ENCODE measurements at places on chromosomes 16 and 17.
A peak's percentile ranks its signal among the peaks of the same experiment; 100 is the strongest.

DNA sequence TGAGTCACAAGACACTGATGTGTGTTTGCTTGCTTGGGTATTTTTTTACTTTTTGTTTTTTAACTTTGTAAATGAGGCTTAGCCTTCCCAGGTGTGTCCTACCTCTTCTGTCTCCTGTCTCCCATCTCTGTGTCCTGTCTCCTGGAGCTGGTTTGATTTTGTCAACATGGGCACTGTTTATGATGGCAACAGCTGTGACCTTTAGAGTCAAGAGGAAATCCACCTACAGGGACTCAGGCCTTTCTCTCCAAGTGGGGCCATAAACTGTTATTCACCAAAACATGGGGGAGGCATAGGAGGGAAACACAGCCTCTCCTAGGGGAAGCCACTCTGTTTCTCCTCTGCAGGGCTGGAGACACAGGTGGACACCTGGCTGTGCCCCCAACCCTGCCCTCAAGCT lies 13.1 kb upstream of the PLCG2 start:
- DNase-seq: no peak

DNA sequence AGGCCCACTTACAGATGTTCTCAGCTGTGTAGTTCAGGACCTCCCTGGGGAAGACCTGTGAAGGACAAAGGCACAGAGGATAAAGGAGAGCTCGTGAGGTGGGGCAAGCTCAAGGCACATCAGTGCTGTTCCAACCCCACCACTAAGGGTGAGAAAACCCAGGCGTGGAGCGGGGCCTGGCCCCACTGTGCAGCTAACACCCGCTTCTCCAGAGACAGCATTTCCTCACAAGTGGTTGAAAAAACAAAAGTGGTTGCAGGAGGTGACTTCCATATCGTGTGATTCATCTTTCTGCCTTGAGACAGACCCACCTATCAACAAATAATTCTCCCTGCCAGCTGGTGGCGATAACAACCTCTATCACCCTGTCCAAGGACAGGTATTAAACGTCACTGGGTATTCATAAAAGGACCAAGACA lies 30.0 kb downstream of the SNN start:
- no peak for DNase-seq

DNA sequence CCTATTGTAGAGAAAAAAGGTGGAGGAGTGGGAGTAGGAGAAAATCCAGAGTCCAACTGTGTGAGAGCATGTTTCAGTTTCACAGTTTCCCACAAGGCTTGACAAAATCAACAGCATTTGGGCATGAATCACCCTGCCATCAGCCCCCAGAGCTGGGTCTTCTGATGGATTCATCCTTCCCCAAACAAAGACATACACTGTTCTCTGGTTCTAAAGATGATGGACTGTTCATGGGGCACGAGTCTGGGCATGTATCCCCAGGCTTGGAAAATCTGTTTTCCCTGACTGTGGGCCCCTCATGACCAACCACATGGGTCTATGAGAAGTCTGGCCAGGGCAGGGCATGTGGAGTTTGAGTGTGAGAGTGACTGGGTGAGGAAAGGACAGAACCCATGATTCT lies 210.4 kb upstream of the IRX5 start:
- DNase-seq: no peak

- no peak for DNase-seq
Observed at GRCh38 chr17:69447726-69448125, 33.2 kb downstream of the MAP2K6 start.

DNA sequence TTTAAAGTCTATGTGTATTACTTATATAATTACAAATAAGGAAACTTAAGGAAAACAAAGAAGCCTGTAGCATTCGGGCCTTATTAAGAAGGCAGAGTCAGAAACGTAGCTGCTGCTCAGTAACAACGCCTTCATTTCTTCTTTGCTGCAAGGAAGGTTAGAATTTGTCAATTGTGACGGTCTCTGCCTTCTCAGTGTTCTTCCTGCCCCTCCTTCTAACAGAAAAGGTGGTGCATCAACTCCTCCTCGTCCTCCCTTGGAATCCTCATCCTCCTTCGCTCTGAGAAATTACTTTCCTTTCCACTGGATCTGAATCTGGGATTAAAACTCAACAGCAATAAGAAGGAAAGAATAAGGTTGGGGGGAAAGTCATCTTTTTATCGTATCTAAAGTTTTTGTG lies 63.0 kb downstream of the VPS53 start:
- DNase-seq: no peak

GRCh38 chr16:28513484-28514181 lies 7.0 kb upstream of the IL27 start:
- no peak for DNase-seq

DNA sequence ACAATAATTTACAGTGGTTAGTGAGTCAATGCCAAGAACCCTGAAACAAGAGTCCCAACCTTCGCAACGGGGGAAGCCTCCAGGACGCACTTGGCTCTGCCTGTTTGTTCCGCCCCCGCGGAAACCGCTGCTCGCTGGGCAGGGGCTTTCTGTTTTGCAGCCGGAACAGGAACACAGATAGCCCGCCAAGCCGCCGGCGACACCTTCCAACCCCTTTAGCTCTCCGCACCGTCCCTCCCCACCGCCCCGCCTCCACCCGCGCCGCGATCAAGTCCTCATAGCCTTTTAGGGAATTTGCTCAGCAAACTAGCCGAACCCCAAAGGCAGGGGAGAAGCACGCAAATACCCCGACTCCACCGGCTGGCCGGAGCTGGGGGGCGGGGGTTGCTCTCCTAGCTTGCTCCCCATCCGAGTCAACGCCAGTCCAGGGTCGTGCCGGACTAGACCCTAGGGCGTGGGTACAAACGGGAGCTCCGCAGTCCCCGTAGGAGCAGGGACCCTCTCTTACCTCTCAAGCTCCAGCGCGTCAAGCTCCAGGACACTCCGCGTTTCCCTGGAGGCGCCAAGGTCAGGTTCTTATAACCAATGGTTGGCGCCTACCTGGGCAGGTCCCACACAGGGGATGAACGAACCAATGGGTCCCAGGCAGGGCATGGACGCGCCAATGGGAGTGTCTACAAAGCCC lies at the start of gene SLFN13:
Gene SLFN13 (minus strand): TSS at position 553 of the 685 bp plus-strand sequence. CDS start 3,086 bp downstream, outside the sequence.
- peak; percentile 81 for DNase-seq

GRCh38 chr16:54936979-54937670 lies 6.5 kb downstream of the IRX5 start:
- peak; percentile 52 for DNase-seq

GRCh38 chr16:9370061-9370491 lies 278.6 kb downstream of the HAPSTR1 start:
- no peak for DNase-seq

- DNase-seq: peak; percentile 69
Observed at GRCh38 chr17:2837147-2837561, 40.9 kb downstream of the RAP1GAP2 start.

DNA sequence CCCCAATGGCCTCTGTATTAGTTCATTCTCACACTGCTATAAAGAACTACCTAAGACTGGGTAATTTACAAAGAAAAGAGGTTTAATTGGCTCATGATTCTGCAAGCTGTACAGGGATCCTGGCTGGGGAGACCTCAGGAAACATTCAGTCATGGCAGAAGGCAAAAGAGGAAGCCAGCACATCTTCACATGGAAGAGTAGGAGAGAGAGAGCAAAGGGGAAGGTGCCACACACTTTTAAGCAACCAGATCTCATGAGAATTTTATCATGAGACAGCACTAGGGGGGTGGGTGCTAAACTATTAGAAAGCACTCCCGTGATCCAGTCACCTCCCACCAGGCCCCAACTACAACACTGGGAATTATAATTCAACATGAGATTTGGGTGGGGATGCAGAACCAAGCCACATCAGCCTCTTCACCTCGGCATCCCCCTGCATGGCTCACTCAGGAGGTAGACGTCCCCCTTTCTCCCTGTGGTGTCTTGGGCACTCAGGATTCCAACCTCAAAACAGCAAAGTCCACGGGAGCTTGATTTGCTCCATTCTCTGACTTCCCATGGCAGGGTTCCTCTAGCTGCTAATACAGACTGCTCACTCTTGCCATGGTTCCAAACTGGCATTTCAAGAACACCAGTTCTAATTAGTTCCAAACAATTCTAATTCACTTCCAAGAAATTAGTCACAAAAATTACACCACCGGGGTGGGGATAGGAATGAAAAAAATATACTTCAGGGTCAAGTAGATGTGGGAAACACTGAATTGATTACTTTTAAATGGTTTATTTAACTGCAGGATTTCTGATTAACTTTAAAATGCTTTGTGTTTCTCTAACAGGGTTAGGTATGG lies 203.8 kb upstream of the HSBP1 start:
- DNase-seq: no peak

DNA sequence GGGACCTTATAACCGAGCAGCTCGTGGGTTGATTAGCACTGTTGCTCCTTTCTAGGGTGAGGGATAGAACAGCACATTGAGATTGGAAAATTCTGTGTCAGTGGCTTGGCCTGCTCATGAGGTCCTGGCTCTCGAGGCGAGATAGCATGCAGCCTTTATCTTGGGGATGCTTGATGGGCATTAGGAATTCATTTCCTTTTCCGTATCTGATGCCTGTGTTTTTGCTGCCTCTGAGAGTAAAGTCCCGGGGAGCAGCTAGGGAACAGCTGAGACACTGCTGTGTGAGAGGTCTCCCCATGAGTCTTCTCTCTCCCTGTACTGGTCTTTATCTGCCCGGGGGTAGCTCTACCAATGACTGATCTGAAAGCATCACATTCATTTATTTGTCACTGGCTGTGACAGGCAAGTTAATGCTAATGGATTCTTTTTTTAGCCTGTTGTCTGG lies 14.5 kb downstream of the MSI2 start:
- no peak for DNase-seq

GRCh38 chr17:48529683-48530009 lies 1.2 kb downstream of the HOXB1 start:
- DNase-seq: no peak

DNA sequence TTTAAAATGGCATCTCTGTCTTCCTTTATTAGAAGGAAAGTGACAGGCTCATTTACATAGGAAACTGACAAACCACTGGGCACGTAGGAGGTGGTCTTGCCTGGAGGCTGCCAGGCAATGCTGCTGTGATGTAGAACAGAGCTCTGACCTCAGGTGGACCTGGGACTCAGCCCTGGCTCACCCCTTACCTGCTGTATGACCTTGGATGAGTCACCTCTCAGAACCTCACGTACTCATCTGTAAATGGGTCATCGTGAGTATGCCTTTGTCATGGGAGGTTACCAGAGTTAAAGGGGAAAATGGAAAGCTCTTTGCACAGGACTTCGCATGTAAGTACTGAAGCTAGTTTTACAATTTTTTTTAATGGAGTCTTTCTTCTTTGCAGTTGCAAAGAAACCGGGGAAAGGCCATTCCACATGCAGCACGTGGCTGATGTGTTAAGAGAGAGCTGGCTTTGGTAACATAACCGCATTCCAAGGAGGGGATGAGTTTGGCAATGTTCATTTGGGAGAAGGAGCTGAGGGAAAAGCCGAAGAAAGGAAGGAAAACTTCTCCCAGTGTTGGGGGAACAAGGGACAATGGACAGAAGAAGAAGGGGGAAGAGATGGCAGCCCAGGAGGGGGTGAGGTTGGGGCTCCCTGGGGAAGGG lies 37.4 kb upstream of the LONP2 start:
- no peak for DNase-seq

GRCh38 chr17:28334171-28334570 lies 1.1 kb downstream of the IFT20 start:
- no peak for DNase-seq

- no peak for DNase-seq
Observed at GRCh38 chr17:56034197-56034635, 119.1 kb upstream of the ANKFN1 start.

DNA sequence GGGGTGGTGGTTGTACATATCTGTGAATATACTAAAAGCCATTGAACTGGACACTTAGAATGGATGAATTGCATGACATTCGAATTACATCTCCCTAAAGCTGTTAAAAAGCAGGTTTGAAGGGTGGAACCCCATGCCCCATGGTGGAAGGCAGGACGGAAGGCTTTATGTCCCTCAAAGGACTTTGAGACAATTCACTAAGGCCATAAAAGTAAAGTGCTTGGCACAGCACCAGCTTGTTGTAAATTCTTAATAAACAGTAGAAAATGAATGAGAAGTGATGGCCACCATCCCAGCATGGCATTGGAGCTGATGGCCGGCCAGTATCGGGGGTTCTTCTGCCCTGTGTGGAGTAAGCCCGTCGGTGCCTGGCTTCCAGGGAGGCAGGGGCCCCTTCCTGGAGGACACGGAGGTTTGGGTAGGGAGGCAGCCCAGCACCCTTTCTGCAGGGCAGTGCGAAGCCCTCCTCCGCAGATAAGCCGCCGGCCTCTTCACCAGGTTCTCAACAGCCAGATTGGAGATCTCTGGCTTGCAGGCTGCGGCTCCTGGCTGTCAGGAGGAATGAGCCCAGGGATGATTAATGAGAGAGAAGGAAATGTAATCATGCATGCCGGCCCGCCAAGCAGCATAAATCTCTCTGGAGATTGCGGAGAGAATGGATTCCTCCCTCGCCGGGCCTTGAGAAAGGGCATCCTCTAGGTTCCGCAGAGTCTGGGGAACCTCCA lies 346.9 kb downstream of the FOXL1 start:
- no peak for DNase-seq
